ENCODE measurements at places on chromosomes 2 and 18. TPM values are rescaled to one million over a fixed set of nuclear protein-coding genes. Genes with fewer than 3 reads are reported as not detected.

DNA sequence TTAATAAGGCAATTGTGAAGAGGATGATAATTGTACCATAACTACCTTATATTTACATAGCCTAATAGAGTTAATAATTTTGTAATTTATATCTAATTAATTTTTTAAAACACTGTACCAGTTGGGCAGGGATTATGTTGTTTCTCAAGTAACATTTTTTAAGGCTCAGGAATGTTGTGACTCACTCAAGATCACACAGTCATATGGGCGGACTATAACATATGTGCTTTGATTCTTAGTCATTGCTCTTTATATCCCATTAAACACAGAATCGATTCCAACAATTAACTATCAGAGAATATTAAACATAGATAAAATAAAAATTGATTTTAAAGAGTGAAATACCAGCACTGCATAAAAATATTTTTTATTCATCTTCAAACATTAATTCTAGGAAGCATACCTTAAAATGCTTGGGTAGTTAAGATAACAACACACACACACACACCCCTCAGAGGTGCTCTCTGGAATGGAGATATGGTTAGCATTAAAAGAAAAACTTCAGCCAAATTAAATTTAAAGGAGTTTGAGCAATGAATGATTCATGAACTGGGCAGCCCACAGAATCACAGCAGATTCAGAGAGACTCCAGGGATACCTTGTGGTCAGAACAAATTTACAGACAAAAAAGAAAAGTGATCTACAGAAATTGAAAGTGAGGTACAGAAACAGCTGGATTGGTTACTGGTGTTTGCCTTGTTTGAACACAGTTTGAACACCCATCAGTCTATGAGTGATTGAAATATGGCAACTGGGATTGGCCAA, 869.4 kb upstream of the ID2 start:
- DNase-seq = no peak

DNA sequence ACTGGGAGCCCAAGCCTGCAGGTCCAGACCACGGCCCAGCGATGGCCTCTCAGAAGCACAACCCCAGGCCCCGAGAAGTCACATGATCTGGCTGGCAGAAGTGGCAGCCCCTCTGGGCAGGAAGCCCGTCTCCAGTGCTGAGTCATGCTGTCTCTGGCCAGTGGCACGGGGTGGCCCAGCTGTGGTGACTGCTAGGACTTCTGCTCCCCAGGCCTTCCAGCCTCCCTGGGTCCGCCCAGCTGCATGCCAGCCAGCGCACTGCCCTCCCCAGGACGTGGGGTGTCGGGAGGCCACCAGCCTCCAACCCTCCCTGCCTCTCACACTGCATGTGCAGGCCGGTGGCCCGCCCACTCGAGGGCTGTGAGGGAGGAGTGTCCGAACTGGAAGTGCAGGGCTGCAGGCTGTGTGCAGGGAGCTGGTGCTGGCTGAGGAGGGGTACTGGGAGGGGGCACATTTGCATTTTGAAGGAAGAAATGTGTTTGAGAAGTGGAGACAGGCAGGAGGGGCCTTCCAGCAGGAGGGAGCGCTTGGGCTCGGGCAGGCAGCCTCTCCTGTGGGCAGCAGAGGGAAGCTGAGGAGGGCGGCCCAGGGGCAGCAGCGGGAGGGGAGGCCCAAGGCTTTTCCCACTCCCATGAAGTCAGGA, 17.0 kb upstream of the HPCAL1 start:
- no peak for DNase-seq

- DNase-seq = no peak
Observed at GRCh38 chr2:69945941-69946340, 15.5 kb downstream of the ASPRV1 start.

GRCh38 chr2:148350199-148350598, 294.4 kb upstream of the EPC2 start:
- no peak for DNase-seq

GRCh38 chr2:156077041-156077742, 255.3 kb downstream of the NR4A2 start:
- no peak for DNase-seq

GRCh38 chr18:61948846-61949438, 56.1 kb upstream of the RNF152 start:
- no peak for DNase-seq

DNA sequence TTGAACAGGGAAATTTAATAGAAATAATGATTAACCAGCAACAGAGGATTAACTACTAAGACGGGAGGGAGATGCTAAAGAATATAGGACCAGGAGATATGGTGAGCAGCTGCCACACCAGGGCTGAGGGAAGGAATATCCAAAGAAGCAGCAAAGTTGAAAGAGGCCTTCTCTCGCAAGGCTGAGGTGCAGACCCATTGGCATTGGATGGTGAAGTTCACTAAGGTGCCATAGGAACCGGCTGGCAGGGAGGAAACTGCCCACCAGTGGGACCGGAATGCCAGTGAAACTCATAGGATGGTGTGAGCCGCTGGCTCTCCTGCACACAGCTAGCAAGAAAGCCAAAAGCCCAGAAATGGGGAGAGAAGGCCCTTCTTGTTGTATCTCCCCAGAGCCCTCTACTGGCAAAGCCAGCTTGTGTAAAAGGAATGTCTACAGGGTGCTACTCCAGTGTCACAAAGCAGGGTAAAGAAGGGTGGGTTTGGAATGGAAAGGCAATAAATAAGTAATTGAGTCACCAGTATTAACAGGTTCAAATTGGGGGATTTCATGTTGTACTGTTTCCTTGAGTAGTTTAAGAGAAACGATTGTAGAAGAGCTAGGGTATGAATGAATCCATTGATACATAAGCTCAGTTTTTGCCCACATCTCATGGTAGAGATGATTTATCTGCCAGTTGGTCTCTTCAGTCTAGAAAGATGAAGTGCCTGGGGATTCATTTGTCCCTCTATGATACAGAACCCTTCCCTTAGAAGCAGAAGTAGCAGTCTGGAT, 36.0 kb downstream of the FARP2 start:
- DNase-seq = no peak

DNA sequence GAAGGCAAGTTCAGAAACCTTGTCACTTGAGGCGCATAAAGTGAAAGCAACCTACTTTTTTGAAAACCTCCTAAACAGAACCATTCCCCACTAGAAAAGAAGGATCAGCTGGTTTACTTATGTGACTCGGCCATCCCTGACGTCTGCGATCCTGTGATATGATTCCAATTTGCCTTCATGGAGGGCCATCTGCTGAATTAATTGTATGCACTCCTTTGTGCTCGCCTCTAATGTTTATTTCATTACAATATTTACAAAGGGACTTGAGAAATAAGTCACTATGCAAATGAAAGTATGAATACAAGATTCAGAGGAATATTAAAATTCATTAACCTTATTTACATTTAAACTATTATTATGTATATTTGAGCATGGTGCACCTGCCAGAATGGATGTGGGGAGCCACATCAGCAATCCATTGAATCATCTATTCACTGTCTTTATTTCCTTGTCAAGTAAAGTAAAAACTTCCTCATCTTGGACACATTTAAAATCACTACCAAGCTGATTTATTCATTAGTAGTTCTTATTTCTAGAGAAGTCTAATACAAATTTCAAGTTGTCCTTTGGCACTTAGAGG, 96.5 kb downstream of the RBM43 start:
- no peak for DNase-seq

DNA sequence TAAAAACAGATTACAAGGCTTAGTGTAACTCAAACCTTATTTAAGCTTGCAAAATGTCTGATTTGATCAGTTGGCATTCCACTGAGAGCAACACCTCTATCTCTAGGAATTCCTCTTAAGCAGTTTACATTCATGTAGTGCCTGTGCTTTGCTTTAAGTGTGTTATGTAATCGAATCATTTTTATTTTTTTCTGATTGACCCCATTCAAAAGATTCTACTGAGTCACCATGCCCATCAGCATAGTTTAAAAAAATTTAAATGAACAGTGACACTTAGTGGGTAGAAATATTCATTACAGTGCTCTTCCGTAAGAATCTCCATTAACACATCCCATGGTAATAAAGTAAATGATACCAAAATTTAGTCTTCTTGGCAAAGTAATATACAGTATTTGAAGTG, 67.8 kb upstream of the SLC4A10 start:
- no peak for DNase-seq

DNA sequence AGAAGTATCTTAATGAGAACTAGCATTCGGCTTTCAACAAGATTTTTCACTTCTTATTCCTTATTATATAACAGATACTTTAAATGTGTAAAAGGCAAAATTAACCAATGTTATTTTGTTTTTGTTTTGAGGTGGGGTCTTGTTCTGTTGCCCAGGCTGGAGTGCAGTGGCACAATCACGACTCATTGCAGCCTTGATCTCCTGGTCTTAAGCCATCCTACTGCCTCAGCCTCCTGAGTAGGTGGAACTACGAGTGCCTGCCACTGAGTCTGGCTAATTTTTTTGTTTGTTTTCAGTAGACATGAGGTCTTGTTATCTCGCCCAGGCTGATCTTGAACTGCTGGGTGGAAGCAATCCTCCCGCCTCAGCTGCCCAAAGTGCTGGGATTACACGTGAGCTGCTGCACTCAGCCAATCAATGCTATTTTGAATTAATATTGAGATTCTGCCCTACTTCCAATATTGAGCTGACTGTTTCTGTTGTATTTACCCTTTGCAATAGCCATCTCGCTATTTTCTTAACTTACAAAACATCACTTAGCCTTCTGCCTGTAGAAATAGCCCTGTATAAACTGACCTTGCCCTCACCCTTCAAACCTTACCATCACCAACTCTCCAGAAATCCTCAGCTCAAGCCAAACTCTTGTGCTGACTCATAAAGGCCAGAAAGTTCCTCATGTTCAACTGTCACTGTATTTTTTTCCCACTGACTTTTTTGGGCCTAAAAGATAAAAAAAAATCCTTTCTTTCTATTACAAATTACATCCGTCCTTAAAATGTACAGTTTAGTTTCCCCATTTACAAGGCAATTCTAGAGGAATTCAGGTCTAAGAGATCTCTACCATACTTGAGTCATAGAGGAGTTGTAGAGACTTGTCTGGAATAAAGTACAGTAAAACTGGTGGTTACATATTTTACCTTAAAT, 94.3 kb downstream of the OLA1 start:
- no peak for DNase-seq

GRCh38 chr18:45059695-45060094, 379.0 kb downstream of the SETBP1 start:
- no peak for DNase-seq

DNA sequence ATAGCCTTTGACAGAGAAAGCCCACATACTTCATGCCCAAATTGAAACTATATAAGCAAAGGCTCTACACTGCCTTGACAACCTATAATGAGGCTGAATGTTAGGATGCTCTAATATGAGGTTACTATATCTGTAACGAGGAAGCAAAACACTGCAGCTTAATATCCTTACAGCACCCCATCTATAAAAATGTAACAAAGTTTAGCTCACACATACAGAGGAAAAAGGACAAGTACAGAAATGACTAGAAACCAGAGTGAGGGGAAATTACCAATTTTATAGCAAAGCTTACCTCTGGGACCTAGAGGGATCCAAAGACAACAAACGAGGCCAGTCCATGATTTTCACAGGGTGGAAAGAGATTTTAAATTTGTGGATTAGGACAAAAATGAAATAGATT, 138.5 kb downstream of the COL4A4 start:
- DNase-seq = no peak

GRCh38 chr2:113979191-113980128, 89.6 kb downstream of the ACTR3 start:
- peak; percentile 55 for DNase-seq

- DNase-seq = peak; percentile 3
Observed at GRCh38 chr2:71612581-71613402, 159.4 kb downstream of the DYSF start.

GRCh38 chr2:64876137-64876647, 113.0 kb upstream of the SLC1A4 start:
- DNase-seq = no peak

DNA sequence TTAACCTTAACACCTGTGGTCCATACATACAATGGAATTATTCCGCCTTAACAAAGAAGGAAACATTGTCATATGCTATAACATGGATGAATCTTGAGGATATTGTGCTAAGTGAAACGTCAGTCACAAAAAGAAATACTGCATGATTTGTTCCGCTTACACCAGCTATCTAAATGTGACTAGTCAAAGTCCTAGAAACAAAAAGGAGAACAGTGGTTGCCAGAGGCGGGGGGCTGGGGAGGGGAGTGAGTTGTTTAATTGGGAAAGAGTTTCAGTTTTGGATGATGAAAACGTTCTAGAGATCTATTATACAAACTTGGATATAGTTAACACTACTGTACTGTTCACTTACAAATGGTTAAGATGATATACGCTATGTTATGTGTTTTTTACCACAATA, 72.0 kb downstream of the SPRED2 start:
- DNase-seq = no peak

DNA sequence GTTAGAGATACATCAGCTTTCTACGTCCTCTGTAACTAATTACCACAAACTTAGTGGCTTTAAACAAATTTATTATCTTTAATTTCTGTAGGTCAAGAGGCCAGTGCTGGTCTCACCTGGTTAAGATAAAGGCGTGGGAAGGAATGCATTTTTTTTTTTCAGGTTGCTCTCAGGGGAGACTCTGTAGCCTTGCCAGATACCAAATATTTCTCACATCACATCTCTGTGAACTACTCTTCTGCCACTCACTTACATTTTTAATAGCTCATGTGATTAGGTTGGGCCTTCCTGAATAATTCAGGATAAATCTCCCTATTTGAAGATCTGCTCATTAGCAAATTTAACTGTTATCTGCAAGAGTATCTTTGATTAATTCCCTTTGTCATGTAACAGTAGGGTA, 214.6 kb downstream of the CBLN2 start:
- DNase-seq = no peak

- no peak for DNase-seq
Observed at GRCh38 chr18:3074087-3074486, 61.1 kb upstream of the LPIN2 start.

- no peak for DNase-seq
Observed at GRCh38 chr2:156947261-156947660, 310.2 kb upstream of the GALNT5 start.

- DNase-seq = no peak
Observed at GRCh38 chr18:46728219-46728930, 28.5 kb downstream of the ST8SIA5 start.

- no peak for DNase-seq
Observed at GRCh38 chr2:133054297-133054696, 384.3 kb upstream of the LYPD1 start.

DNA sequence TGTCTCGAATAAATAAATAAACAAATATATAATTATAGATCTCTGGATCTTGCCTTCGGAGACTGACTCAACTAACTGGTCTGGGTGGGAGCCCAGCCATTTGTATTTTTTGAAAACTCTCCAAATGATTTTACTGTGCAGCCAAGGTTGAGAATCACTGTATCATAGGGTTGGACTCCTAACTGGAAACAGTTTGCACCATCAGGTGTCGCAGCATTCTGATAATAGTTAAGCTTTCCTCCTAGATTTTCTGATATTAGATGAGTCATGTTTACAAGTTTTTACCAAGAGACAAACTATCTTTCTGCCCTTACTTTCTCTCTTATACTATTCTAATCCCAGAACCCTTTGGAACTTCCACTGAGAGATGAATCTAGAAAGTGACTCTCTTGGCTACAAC, 16.8 kb downstream of the IL37 start:
- no peak for DNase-seq

FAM117B gene
- 22.8 TPM for total RNA-seq

PAPOLG gene
- total RNA-seq = 18.1 TPM

NIFK gene
- 31.9 TPM for total RNA-seq

ARHGAP25 gene
- 90.6 TPM for total RNA-seq

ASPRV1 gene
- 1.1 TPM for total RNA-seq

IL36A gene
- not detected for total RNA-seq

ANKRD36B gene
- 66.6 TPM for total RNA-seq
